ENCODE measurements at places on chromosomes 12 and 14. TPM values are rescaled to one million over a fixed set of nuclear protein-coding genes. Genes with fewer than 3 reads are reported as not detected.

DNA sequence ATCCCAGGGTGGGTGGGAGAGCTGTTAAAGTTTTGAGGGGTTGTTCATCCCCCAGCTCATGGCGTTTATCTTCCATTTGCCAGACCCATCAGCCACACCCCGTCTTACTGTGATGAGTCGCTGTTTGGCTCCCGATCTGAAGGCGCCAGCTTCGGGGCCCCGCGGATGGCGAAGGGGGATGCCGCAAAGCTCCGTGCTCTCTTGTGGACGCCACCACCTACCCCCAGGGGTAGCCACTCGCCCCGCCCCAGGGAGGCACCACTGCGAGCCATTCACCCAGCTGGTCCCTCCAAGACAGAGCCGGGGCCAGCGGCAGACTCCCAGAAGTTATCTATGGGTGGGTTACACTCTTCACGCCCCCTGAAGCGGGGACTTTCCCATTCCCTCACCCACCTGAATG lies 5.7 kb downstream of the RITA1 start:
- no peak for DNase-seq

- no peak for DNase-seq
These were observed 1.2 kb upstream of the ARL6IP4 start for GRCh38 chr12:122979001-122979907.

DNA sequence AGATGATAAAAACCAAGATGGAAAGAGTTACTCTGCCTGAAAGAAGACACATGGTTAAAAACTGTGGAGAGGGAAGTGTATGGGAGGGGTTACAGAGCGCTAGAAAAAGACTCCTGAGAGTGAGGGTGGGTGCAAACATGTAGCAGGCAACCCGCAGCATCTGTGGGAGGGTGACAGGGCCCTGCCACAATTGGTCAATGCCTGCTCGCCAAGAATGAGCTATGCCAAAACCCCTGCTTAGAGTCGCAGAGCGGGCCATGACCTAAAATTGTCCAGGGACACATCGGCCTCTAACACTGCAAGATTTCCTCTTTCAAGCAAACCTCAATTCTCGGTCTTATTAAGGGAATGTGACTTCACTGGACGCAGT lies 700 bp downstream of the PRKAG1 start:
- DNase-seq: peak; percentile 24

DNA sequence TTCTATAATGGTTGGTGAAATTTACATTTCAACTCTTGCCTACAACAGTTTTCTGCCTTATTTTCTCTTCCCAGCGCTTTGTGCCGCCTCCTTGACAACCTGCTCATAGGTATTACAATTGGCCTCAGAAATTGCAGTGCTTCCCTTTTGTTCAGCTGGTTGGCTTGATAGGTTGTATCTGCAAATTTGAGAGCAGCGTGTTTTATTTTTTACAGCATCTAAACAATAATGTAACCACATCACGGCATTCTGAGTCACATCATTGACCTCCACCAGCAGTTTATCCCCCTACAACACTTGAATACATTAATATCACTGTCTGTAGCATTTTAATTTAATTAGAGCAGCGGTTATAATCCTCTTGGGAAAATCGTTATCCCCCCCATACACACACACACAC lies 99.4 kb downstream of the ETV6 start:
- no peak for DNase-seq

GRCh38 chr12:73629171-73629570 lies 908.5 kb upstream of the ATXN7L3B start:
- DNase-seq: no peak

GRCh38 chr14:105473033-105473676 lies 1.5 kb upstream of the CRIP2 start:
- DNase-seq: no peak

DNA sequence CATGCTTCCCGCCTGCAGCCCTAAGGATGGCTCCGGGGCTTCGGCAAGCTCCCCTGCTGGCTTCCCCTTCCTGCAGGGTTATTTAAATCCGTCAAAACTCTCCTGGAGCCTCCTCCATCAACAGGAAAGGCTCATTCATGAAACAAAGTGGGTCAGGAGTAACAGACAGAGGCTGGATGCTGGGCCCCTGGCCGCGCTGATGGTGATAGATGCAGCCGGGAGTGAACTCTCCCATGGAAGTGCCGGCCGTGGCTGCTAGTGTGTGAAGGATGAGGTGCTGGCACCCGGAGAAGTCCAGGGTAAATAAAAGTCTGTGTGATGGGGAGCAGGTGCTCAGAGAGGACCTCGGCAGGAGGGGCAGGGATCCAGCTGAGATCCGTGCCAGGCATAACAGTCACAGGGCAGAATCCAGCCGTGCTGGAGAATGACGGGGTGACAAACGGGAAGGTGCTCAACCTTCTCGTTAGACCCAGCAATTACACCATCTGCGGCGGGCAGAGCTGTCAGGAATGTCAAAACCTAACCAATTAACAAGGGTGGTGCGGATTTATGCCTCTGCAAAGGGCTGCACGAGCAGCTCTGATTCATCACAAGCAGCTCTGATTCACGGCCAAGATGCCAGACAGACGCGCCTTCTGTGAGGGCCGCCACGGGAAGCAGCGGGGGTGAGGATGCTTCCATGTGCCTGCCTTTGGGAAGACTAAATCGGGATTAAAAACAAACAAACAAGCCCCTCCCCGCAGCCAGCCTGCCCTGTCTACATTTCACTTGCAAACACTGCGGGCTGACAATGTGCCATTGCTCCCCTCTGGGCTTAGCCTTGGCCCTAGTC lies 55.6 kb downstream of the SYNE3 start:
- DNase-seq: peak; percentile 96

DNA sequence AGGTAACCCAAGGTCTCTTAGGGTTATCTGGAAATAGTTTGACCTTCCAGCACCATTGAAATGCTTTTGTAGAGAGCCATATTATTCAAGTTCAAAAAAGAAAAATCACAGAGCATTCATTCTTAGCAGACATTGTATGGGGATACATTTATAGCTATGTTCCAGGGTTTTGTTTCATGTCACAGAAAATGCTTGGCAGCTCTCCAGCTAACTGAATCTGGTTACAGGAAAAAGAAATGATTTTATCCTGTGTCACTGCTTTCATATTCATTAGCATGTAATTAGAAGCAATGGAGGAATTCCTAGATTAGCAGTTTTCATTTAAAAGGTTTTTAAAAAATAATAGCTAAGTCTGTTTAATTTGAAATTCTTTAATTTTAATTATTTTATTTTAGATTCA lies 78.9 kb downstream of the SNAPC1 start:
- DNase-seq: no peak

GRCh38 chr14:73720636-73721035 lies 6.5 kb upstream of the PNMA1 start:
- DNase-seq: no peak

DNA sequence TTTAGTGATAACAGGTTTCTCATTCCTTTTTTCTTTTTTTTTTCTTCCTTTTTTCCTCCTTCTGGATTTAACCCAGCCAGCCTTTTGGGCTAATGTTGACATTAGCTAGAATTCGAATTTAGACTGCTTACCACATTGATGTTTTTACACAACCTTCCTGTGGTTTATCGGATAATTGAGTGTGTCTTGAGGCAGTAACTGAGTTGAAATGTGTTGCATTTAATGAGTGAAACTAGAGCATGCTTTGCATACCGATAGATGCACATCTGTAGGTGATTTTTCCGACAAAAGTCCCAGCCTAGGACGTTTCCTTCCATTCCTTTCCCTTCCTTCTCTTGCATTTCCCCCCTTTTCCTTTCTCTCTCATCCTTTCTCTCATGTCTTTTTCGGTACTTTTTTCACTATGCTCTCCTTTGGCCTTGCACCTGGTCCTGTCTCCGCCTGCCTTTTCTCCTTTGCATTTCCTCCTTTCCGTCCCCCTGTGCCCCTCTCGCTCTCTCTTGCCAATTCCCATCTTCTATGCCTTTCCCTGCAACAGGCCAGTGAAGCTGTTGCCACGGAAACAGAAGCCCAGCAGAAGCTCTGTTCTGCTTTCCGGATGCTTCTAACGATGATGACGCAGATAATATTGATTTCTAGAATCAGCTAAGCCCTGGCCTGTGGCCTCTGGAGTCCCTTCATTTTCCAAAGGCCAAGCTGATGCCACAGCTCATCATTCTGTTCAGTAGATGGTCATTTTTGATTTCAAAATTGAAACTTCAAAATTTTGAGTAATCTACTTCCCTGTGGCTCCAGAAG lies 76.1 kb downstream of the SLC25A47 start:
- DNase-seq: no peak

- DNase-seq: no peak
These were observed 44.4 kb downstream of the BICD1 start for GRCh38 chr12:32151086-32151485.

- no peak for DNase-seq
These were observed 8.1 kb upstream of the RABGGTA start for GRCh38 chr14:24279301-24280186.

DNA sequence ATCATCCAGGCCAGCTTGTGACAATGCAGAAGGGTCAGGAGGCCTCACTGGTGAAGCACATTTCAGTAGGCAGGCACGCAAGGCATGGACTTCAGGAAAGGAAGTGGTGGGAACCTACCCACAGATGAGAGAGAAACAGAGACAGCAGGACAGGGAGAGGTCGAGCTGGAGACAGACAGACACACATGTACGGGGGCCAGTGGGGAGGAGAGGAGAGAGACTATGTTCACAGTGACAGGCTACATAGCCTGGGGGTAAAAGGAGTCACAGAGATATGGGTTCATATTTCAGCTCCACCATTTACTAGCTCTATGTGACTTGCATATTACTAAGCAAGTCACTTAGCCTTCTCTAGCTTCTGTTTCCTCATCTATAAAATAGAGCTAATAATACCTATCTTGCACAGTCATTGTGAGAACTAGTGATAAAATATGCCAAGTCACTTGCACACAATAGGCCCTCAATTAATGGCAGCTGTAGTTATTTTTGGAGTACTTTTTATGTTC lies 91.1 kb upstream of the FUT8 start:
- no peak for DNase-seq

DNA sequence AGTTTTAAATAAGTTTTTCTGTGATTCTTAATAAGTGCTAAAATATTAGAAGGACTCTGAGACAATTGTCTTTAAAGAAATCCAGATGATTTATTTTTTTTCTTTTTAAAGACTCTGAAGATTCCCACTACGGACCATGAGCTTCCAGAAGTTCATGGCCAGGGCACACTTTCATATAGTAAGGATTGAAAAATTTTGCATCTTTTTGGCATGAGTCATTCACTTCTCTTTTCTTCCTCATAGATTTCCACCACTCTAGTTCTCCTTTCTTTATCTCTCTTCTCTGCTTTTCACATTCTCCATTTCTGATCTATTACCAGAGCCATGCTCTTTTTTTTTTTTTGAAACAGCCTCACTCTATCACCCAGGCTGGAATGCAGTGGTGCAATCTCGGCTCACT lies 385.8 kb downstream of the FLRT2 start:
- peak; percentile 2 for DNase-seq

Gene OASL
- 1.3 TPM for total RNA-seq

Gene PRKD1
- 4.0 TPM for total RNA-seq

Gene SLC39A2
- not detected for total RNA-seq

Gene ARHGDIB
- 2.7 TPM for total RNA-seq

Measured in A172 (cell line).